Inflammatory macrophage (primary cell): ENCODE measurements at places on chromosomes 1 and 21.

DNA sequence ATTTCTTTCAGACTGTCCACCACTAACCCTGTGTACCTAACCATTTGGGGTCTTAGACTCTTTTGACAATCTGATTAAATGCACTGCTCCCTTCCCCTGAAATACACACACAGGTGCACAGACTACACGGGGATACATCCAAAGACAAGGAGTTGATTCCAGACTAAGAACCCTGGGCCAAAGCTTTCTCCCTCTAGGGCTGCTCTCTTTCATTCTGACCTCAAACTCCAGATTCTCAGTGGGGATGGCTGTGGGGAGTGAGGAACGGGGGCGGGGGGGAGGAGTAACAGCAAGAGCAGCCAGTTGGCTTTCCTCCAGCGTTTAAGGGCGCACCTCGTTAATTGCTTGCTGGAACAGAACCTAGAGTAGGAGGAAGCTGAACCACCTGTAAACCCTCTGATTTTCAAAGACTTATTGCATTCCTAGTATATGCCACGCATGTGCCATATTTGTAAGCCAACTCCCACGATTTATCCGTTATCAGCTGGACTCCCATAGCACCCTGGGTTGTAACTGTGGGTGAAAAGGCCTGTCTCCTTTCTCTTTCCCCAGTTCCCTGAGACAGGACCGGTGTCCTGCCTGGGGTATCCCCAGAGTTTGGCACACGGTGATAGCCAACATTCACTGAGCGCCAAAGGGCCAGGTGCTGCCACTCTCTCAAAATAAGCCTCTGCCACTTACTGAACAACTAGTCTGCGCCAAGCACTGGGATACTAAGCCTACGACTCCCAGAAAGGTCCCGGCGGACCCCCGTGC is 920 bp downstream of the MTHFR start:
- peak; percentile 17 for DNase-seq

GRCh38 chr1:210291786-210292230 is 36.9 kb upstream of the HHAT start:
- no peak for DNase-seq

GRCh38 chr1:232308616-232309015 is 321.3 kb downstream of the SIPA1L2 start:
- DNase-seq = no peak

- DNase-seq = no peak
Observed at GRCh38 chr1:68363339-68363738, 86.4 kb downstream of the RPE65 start.

- no peak for DNase-seq
Observed at GRCh38 chr1:185719021-185719420, 15.2 kb upstream of the HMCN1 start.

GRCh38 chr1:245776139-245776538 is 621.4 kb downstream of the KIF26B start:
- DNase-seq = no peak

DNA sequence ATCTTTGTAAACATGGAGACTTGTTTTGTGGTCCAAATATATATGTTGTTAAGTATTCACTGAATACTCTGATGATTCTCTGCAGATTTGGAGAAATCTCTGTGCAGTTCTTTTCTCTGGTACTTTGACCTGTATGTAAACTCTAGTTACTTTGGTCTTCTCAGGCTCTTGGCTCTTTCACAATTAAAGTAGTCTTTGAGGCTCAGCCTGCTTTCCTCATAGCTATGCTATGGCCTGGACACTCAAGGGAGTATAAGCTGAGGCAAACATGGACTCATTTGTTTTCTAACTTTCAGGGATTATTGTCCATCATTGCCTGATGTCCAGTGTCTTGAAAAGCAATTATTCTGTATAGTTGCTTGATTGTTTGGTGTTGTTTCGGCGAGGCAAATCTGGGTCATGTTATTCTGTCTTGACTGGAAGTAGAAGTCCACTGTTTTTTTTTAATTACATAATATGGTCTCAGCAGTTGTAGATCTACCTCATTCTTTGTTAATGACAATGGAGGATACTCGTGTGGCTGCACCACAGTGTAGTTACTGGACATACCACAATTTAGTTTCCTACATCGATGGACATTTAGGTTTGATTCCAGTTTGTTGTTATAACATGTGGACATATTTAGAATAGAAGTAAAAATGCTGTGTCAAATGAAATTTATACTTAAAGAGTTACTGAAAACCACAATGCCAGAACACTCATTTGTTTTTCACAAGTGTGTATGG is 9.2 kb downstream of the PTBP2 start:
- DNase-seq = no peak

DNA sequence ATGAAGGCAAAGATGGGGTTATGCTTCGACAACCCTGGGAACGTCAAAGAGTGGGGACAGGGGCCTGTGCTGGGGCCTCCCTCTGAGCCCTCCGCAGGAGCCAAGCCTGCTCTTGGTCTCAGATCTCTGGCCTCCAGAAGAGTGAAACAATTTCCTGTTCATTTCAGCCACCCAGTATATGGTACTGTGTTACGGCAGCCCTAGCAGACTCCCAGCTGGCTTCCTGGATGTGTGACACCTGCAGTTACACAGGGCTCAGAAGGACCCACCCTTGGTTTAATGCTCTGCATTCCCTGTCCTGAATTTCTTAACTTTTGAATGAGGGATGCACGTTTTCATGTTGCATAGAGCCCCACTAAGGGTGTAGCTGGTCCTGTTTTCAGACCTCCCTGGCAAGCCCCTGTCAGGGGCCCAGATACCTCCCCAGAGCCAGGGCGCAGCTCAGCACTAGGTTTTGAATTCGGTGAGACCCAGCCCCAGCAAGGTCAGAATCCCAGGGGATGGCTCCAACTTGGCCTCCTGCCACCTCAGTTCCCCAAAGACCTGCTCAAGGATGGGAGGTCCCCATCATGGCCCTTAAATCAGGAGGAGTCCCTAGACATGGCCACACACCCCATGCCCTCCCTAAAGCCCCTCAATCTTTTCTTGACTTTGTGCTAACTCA is 79.0 kb upstream of the IFFO2 start:
- DNase-seq = no peak

GRCh38 chr1:77438236-77438913 is 156.6 kb downstream of the AK5 start:
- DNase-seq = no peak

DNA sequence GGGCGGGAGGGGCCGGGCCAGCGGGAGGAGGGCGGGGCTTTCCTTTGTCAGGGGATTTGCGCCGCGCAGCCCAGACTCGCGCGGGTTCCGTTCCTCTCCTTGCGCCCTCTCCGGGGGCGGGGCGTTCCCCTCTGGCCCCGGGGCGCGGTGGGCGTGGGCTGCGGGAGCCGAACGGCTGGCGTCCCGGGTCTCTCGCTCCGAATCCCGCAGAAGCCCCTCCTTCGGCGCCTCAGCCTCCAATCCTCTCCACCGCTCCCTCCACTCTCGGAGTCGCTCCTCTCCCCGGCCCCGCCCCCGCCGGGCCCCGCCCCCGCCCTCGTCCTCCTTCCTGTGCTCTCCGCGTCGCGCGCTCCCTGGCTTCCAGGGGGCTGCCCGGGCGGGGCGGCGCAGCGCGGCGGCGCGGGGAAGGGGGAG is 82.8 kb upstream of the BMP8A start:
- peak; percentile 82 for DNase-seq

DNA sequence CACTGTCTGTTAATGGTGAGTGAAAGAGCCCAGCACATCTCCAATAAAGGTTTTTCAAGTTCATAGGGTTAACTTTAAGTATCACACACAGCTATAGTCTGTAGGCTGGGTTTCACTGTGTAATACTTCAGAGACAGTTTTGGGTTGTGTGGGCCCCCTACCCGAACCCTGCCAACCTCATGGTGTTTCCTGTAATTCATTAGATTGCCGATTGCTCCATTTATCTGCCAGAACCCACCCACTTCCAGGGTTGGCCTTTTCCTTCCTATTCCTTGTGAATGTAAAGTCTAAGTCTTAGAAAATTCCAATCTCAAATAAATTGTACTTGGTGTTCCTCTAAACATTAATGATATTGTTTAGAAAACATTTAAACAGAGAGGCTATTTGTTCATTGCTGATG is 43.6 kb downstream of the CTTNBP2NL start:
- no peak for DNase-seq

DNA sequence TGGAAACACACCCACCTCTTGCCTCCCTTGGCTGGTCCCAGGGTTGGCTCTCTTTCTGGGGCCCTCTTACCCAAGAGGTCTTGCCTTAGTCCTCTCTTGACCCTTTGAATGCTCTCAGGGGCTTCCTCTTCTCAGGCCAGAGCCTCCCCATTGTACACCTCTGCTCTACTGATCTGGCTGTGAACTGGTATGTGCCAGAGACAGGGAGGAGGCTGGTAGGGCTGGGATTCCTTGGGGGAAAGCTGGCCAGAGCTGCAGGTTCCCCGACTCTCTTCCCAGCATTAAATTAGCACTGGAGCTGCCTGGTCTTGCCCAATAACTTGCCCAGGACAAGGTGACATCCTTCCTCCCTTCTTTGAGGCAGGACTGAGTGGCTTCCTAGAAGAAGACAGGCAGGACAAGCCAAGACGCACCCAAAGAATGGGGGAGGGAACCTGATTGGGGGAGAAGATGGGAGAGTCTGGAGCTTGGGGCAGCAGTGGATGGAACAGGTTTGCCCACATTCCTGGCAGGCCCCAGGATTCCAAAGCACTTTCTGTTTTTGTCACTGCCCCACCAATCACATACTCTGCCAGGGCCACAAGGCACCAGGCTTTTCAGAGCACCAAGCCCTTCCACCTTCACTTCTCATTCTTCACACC is 37.2 kb upstream of the CITED4 start:
- DNase-seq = no peak

DNA sequence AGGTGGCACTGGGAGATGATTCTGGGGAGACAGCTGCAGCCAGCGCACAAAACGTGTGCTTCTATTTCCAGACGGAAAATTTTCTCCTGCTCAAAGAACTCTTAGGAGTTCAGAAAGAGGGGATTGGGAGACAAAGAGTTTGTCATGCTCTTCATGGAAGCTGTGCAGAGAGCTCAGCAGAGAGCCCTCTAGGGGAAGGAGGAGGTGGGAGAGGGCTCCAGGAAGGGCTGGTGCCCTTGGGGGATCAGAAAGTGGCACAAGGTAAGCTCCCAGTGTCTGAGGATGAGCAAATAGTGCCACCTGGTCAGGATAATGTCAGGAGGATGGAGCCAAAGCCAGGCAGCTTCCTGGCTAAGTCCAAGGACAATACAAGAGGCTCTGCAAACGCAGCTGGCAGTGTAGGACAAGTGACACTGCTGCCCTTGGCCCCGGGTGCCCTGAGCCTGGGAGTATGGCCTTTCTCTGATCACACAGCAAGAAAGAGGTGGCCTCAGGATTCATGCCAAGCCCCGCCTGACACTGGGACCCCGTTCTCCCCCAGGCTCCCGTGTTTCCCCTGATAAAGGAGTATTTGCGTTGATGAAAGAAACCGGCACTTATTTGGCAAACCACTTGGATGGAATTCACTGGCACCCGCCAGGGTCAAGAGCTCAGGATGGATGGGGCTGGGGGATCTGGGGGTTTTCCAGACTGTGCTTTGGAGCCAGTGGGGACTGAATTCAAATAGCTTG is 254.0 kb downstream of the PTPRU start:
- DNase-seq = no peak

DNA sequence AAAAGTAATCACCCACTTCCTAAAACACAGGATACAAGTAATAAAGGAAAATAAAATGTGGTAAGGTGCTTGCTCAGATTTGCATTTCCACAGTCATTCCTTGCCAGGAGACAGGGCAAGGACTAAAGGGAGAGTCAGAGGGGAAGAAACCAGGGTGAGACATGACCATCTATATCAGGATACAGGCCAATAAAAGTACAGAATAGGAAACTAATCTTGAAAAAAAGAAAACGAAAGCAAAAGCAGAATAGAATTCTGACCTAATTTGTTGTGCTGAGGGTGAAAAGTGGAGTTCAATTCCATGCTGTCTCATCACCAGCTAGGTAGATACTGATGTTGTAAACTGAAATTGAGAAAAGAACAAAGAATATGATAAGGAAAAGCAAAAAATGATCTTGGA is 27.3 kb downstream of the JMJD4 start:
- no peak for DNase-seq

GRCh38 chr1:173052681-173053196 is 2.0 kb upstream of the TNFSF18 start:
- no peak for DNase-seq

DNA sequence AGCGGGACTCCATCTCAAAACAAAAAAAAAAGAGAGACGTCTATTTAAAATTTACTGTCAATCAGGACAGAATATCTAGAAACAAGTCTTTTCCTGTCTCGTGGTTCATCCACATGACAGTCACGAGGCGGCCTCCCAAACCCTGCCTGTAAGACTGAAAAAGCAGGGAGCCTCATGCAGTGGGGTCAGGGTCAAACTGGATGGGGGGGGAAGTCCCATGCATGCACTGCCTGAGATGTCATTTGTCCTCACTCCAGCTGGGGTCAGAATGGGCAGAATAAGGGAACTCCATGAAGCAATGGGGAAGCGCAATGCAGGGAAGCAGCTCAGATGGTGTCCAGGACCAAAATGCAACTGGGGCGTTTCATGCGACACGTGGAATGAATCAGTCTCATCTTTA is 85.5 kb downstream of the PIK3CD start:
- peak; percentile 86 for DNase-seq
